ENCODE measurements at places on chromosomes 2 and 18.

DNA sequence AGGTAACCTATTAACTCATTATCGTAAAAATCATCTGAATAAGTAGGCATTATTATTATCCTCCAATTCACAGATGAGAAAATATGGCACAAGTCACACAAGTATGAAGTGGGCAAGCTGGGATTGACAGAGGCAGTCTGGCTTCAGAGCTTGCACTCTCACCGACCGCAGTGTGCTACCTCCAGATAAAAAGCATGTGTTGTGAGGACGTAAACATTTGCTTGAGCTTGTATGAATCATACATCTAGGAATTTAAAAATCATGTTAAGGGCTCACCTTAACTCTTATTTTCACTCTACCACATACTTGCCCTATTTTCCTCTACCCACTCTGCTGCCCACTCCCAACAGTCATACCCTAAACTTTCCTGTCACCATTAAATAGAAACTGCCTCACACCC is 65.3 kb upstream of the AMMECR1L start:
- DNase-seq = no peak

GRCh38 chr2:86134709-86135108 is 28.7 kb downstream of the PTCD3 start:
- DNase-seq = no peak

GRCh38 chr2:11808016-11808400 is 61.6 kb downstream of the LPIN1 start:
- no peak for DNase-seq

- DNase-seq = no peak
Measured at GRCh38 chr2:120182019-120182560, 41.1 kb downstream of the TMEM185B start.

- DNase-seq = no peak
Measured at GRCh38 chr2:30303095-30303494, 71.8 kb downstream of the LBH start.

- peak; percentile 88 for DNase-seq
Measured at GRCh38 chr2:191679818-191680600, 2.1 kb downstream of the NABP1 start.

DNA sequence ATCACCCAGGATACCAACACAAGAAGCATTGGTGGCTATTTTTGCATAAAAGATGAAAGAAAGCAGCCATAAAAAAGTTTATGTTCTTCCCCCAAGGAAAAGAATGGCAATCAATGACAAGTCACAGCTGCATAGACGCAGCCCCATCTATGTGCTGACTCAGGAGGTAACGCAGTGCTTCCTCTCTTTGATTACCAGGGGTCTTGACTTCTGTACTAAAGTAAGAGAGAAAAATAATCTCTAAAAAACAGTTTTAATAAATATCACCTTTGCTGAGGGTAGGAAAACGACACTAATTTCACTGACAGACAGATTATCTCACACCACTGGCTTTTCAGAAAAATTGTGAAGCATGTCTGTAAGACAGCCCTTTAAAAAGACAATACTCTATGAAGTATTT is 33.9 kb upstream of the EVA1A start:
- DNase-seq = no peak

- DNase-seq = peak; percentile 89
Measured at GRCh38 chr2:219171231-219171651, 1.4 kb upstream of the SLC23A3 start.

GRCh38 chr2:17095340-17095739 is 422.9 kb downstream of the RAD51AP2 start:
- DNase-seq = no peak

All from GM23248 (cell line).